ENCODE measurements at places on chromosomes 2 and 18.
A peak's percentile ranks its signal among the peaks of the same experiment; 100 is the strongest.

DNA sequence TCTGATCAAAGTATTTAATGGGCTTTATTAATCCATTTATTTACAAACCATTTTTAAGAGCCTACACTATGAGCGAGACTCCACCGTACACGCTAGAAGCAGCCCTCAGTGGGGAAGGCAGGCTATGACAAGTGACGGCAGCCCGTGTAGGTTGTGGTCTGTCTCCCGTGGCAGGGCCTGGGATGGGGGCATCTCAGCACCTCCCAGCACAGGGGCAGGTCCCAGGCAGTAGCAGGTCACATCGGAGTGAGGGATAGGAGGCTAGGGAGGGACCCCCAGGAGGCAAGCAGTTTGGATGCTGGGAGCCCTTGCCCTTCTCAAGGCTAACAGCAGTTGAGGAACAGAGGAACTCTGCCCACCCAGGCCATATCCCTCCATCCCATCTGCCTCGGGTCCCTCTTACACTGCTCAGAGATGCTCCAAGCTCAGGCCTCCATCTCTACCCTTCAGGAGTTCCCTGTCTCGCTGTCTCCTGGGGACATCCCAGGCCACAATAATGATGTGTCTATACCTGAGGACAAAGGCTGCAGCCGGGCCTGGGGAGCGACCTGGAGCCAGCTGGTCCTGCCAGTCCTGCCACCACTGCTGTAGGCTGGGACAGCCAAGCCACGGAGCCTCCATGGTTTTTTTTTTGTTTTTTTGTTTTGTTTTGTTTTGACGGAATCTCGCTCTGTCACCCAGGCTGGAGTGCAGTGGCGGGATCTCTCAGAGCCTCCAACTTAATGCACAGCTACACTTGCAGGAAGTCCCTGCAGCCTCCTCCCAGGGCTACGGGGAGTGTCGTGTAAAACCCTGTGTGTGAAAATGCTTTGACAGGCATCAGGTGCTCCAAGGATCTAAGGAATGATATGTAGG is 92.0 kb downstream of the NDUFA10 start:
- no peak for DNase-seq

DNA sequence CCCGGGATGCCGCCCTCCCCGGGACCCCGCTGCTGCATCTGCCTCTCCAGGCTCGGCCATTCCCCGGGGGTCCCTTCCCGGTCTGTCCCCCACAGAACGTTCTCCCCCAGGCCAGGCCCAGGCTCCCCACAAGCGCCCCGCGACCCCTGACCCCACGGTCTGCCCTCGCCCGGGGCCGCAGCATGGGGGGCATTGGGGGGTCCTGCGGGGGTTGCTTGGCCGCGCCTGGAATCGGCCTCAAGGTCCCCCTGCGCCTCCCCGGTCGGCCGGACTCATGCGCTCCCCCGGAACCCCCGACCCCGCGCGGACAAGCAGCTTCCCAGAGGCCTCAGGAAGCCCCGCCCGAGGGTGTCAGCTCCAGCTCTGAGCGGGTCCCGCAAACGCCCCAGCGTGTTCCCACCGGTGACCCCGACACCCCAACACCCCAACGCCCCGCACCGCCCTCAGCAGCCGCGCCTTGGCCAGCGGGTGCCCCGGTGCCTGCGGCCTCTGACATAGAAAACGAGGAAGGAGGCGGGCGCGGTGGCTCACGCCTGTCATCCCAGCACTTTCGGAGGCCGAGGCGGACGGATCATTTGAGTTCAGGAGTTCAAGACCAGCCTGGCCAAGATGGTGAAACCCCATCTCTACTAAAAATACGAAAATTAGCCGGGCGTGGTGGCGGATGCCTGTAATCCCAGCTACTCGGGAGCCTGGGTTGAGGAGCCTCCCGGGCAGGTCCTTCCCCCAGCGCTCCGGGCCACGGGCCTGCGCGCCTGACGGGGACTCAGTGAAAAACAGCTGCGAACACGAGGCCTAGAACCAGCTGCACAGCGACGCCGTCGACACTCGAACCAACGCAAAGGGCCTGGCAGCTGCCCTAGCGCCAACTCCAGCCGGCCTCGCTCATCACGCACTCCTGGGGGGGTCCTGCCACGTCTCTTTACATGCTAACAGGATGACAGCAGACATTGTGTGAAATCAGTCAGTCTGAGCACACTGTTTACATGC is 61.8 kb upstream of the CTDP1 start:
- no peak for DNase-seq

DNA sequence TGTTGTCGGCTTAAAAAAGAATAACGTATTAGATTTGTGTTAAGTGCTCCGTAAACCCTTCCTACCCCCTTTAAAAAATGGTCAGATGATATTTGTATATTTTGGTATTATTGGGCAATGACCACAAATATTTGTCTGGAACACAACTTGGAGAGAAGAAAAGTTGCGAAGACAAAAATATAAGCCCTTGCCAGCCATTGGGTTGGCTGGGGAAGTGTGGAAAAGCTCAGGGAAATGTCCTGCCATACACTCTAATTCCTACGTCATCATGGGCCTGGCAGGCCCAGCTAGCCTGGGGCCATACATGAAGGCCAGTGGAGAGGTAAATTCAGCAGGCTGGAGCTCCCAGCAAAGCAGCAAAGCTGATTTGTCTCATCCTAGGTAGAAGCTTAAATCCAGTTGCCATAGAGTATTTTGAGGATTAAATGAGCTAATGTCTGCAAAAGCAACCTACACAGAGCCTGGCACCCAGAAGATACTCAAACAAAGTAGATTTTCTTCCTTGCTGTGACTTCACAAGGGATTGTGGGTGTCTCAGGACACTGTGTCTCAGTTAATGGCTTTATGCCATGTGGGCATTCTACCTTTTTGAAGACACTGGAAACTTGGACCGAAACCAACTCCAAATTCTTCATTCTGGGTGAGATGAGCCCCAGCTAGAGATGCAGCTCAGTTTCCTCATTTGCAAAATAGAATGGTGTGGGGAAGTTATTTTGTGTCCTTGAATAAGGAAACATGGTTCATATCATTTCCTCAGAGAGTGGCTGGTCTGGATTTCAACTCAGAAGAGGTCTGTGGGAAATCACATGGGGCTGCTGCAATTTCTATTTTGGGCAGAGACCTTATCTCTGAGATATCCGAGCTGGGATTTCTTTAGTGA is 87.9 kb upstream of the MAP4K3 start:
- no peak for DNase-seq

- peak; percentile 30 for DNase-seq
These were observed 61.2 kb downstream of the LRPPRC start for GRCh38 chr2:43934567-43934966.

DNA sequence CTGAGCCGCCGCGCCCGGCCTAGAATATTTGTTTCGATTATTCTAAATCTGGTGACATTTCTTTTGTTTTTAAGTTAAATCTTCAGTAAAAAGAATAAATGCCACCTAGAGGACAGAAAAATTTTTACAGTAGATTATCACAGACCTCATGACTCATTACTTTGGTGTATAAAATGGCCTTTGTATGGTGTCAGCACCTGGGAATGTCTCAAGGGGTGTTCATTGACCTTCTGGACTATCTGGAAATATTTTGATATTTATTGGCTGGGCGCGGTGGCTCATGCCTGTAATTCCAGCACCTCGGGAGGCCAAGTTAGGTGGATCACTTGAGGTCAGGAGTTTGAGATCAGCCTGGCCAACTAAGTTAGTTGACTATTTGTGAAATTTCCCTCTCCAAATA is 30.3 kb upstream of the SLC30A6 start:
- peak; percentile 23 for DNase-seq

DNA sequence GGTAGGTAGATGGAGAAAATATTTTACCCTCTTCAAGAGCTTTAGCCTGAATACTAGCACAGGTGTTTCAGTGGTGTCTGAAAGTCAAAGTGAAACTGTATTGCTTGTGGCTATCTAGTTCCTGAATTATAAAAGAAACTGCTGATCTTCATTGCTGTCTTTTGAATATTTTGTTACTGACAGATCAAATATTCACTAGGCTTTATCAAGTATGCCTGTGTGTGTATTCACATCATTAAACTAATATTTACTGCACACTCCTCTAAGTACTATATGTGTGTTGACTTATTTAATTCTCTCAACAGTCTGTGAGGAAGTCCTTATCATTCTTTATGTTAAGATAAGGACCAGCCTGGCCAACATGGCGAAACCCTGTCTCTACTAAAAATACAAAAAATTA is 139.6 kb downstream of the SOCS6 start:
- no peak for DNase-seq

Measured in activated CD4-positive, alpha-beta T cell treated with anti-CD3 and anti-CD28 coated beads, Interleukin-2, Interleukin-4, amounts not matched to agents 100 ng/mL and 50 ng/mL, durations not matched to agents 16 hours and 8 hours (primary cell).